CD8-positive, alpha-beta memory T cell (primary cell): ENCODE measurements at places on chromosomes 7 and 10.
A peak's percentile ranks its signal among the peaks of the same experiment; 100 is the strongest.

- H3K4me1 ChIP-seq, result no peaks in the 10 kb centered on the region
- no peak for DNase-seq
- no peak overlapping the region for H3K27ac ChIP-seq
- no peaks in the 10 kb centered on the region for H3K36me3 ChIP-seq
Measured at GRCh38 chr7:82705517-82706260, 262.1 kb upstream of the CACNA2D1 start.

GRCh38 chr7:28179120-28180030, 1.2 kb downstream of the JAZF1 start:
- H3K27ac ChIP-seq, result no peak overlapping the region
- no peaks in the 10 kb centered on the region for H3K36me3 ChIP-seq
- peak overlapping the region; percentile 59 for H3K4me3 ChIP-seq
- peak; percentile 68 for DNase-seq

- H3K27ac ChIP-seq, result no peak overlapping the region
- no peak for DNase-seq
- no peaks in the 10 kb centered on the region for H3K36me3 ChIP-seq
- H3K4me1 ChIP-seq, result no peaks in the 10 kb centered on the region
Measured at GRCh38 chr7:117220836-117221235, 102.0 kb downstream of the WNT2 start.

DNA sequence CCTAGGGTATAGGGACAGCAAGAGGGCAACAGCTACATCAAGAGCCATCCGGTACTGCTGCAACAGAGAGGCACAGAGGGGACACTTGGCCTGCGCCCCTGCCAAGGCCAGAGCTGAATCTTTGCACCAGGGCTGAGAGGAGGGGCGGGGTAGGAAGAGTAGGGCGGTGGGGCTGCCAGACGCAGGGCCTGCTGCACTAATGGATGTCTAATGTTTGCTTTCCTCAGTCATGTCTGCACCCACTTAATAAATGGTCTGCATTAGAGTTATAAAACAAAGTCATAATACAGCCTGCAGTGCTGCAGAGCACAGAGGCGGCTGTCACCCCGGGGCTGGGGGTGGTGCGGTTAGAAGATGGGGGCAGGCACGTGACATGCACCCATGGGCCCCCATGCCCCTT, 42.2 kb upstream of the SLC29A3 start:
- H3K27me3 ChIP-seq, result no peaks in the 10 kb centered on the region
- DNase-seq, result no peak
- no peak overlapping the region for H3K27ac ChIP-seq
- no peak overlapping the region for H3K4me3 ChIP-seq
- no peaks in the 10 kb centered on the region for H3K36me3 ChIP-seq

GRCh38 chr7:68438016-68438415, 1160.3 kb upstream of the AUTS2 start:
- H3K27ac ChIP-seq, result no peak overlapping the region
- H3K4me3 ChIP-seq, result no peak overlapping the region
- H3K27me3 ChIP-seq, result no peaks in the 10 kb centered on the region
- no peaks in the 10 kb centered on the region for H3K36me3 ChIP-seq
- H3K4me1 ChIP-seq, result no peaks in the 10 kb centered on the region
